ENCODE measurements at places on chromosomes 13 and 19.

DNA sequence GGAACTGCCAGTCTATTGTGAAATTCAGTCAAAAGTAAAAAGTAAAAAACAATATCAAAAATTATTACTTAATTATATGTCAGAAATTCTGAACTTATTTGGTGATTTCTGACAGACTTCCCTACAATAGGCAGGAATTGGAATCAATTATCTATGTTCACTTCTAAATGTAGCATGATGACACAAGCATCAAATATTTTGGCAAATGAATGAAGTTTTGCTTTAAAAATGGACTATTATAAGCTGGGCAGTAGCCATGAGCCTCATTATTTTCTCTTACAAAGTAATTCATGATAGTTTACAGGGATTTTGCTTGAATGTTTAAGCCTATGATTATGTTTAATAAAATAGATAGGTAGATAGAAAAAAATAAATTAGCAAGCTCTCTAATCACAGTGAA lies 582.6 kb downstream of the SLITRK6 start:
- DNase-seq: peak; percentile 4

- no peak for DNase-seq
These were observed 1.4 kb downstream of the FBXO27 start for GRCh38 chr19:39030854-39031367.

DNA sequence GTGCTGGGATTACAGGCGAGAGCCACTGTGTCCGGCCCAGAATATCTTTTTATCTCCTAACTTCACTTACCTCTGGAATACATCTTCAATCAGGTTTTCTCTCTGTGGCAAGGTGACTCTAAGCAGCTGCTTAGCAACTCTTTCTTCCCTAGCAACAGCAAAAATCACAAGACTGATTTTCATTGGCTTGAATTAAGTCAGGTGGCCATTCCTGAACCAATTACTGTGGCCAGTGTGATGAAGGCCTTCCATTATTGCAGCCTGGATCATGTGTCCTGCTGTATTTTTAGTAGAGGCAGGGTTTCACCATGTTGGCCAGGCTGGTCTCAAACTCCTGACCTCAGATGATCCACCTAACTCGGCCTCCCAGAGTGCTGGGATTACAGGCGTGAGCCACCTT lies 9.0 kb upstream of the LTBP4 start:
- peak; percentile 69 for DNase-seq

DNA sequence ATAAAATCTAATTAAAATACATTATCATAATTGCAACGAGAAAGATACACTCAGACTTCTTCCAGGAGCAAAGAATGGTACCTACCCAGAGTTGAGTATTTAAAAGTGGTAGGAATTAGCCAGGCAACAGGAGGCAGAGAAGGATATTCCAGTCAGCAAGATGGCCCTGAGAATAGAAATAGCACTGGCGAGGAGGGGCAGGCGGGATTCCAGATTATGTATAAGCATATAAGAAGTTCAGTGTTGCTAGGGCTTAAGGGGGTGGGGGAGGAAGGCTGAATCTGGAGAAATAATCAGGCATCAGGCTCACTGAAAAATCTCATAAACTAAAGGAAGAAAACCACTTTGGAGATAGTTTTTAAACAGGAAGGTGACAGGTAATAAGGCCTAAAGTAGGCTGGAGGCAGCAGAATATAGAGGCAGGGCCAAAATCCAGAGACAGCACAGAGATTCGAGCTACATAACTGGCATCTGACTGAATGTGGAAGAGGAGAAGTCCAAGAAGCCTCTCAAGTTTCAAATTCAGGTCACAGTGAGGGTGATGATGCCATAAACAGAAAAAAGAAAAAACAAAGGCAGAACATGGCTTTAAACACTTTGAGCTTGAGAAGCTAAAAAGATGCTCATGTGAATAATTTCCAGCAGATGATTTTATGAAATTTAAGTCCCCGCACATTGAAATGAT lies 7.5 kb downstream of the KPNA3 start:
- no peak for DNase-seq

GRCh38 chr19:38361633-38362075 lies 12.7 kb upstream of the PSMD8 start:
- peak; percentile 59 for DNase-seq

GRCh38 chr13:44331446-44331845 lies 42.2 kb upstream of the SERP2 start:
- peak; percentile 49 for DNase-seq

GRCh38 chr13:109227344-109227940 lies 558.9 kb downstream of the IRS2 start:
- no peak for DNase-seq

DNA sequence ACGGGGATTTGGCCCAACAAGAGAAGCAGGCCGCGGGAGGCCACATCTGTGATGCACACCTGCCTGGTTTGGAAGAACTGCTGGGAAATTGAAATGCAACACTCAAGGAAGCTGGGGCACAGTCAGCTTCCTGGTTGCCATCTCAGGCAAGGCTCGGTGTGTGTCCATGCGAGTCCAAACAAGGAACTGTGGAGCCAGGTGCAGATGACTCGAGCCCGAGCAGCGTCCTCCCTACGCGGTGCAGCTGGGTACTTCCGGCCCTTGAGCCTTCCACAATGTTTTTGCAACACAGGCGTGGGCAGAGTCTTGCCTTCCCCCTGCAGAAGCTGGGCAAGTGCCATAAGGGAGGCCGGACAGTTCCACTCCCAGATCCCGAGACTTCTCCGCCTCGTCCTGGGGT lies 94.6 kb downstream of the CRYL1 start:
- DNase-seq: no peak

GRCh38 chr13:107348471-107348870 lies 780.5 kb upstream of the ARGLU1 start:
- DNase-seq: no peak

DNA sequence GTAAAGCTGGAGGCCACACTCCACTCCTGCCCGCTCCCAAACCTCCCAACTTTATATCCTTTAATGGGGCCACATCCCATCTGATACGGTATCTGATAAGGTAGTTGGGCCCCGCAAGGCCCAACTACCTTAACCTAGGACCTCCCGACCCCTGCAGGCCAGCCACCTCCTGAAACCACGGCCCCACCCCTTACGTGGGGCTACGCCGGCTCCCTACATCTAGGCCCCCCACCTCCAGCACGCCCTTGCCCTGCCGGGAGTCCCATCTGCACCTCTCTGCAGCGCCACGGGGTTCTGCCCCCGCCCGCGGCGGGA lies 2.2 kb downstream of the IGFLR1 start:
- DNase-seq: no peak

GRCh38 chr13:113882267-113882630 lies 18.4 kb upstream of the GAS6 start:
- DNase-seq: no peak

DNA sequence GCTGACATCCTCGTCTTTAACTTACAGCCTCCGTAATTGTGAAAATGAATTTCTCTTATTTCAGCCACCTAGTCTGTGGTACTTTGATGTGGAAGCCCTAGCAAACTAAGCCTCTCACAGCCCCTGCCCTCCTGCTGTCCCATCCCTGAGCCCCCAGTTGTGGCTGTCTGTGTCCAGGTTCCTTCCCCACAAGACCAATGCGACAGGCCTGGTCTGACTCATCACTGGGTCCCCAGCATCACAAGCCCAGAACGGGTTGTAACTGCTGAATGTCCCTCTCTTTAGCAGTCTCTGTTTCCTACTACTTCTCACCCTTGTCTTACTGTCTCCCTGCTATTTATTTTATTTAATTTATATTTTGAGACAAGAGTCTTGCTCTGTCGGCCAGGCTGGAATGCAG lies 5.7 kb downstream of the POU2F2 start:
- no peak for DNase-seq

DNA sequence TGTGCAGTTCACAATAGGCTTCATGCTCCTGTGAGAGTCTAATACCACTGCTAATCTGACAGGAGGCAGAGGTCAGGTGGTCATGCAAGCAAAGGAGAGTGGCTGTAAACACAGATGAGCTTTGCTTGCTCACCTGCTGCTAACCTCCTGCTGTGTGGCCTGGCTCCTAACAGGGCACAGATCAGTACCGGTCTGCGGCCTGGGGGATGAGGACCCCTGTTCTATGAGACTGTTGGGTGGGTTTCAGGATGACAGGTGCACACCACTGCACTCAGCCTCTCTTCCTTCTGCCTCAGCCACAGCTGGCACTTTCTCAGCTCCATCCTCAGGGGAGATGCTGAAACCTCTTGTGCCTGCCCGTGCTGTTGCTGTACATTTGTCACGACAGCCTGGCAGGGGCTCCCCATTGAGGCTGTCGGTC lies 9.7 kb downstream of the CLEC4G start:
- DNase-seq: no peak

- no peak for DNase-seq
These were observed 16.1 kb upstream of the SLC46A3 start for GRCh38 chr13:28734906-28735305.

DNA sequence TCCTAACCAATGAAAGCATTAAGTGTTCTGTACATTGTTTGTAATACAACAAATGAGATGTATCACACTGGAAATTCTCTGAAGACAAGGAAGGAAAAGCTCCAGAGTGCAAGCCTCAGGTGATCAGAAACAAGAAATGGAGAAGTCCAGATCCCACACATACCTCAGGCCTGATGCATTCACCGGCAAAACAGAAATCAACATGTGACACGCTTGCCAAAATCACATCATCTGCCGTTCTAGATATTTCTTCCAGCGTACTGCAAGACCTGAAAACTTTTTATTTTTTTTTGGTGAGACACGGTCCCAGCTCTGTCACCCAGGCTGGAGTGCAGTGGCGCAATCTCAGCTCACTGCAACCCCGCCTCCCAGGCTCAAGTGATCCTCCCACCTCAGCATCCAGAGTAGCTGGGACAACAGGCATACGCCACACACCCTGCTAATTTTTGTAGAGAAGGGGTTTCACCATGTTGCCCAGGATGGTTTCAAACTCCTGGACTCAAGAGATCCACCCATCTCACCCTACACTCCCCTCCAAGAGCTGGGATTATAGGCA lies 48.6 kb downstream of the FOXO1 start:
- no peak for DNase-seq

GRCh38 chr19:1307320-1307719 lies 21.6 kb downstream of the EFNA2 start:
- DNase-seq: no peak

DNA sequence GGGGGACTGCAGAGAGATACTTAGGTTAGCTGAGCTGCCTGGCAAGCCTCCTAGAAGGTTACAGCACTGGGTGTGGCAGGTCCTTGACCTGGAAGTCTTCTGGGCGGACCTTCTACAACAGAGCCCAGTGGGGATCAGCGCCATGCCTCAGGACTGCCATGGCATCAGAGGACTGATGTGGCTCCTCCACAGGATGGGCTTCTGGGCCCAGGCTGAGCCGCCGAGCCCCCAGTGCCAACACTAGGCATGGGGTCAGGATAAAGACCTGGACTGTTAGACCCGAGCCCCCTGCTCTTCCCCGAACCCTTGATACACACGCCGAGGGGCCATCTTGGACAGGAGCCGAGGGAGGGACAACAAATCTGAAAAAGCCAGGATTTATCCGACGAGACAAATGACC lies 64.0 kb upstream of the SOX21 start:
- no peak for DNase-seq

- no peak for DNase-seq
These were observed 230.8 kb downstream of the DLEU7 start for GRCh38 chr13:50612717-50613116.

DNA sequence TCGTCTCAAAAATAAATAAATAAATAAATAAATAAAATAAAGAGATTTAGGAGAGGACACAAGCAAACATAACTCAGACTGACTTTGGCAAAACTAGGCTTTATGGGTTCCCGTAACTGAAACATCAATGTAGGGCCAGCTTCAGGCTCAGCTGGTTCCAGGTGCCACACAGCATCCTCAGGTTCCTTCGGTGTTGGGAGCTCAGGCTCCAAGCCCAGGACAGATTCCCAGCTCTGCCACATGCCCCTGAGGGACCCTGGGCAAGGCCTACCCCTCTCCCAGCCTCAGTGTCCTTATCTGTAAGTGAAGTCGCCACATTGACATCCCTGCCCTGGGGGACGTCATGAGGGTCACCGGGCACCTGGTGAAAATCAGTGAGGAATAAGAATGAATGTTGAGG lies 18.7 kb downstream of the MISP start:
- DNase-seq: no peak

DNA sequence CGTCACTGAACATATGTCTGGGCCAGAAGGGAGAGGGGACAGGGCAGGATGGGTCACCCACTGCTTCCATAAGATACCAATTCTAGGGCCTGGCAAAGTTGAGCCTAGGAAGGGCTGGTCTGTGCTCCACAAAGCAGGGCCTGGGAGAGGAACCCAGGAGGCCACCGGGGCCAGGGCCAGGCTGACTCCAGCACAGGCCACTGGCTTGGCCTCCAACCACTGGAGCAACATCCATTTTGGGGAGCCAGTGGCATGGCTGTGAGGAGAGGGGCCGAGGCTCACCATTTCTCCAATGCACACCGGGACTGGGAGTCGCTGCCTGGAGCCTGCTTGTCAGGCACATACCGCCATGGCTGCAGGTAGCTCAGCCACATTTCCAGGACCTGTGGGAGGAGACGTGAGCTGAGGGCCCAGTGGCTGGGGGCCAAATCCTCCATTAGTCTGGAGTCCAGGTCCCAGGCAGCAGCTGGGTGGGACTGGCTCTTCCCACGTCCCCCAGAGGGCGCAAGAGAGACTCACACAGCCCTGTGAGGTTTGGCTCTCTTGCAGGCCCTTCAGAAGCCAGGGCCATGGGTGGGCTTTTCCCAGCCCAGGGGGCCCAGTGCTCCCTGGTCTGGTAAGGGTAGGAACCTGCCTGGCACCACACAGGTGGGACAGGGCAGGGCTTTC lies 27.7 kb downstream of the TUBA3C start:
- DNase-seq: no peak

DNA sequence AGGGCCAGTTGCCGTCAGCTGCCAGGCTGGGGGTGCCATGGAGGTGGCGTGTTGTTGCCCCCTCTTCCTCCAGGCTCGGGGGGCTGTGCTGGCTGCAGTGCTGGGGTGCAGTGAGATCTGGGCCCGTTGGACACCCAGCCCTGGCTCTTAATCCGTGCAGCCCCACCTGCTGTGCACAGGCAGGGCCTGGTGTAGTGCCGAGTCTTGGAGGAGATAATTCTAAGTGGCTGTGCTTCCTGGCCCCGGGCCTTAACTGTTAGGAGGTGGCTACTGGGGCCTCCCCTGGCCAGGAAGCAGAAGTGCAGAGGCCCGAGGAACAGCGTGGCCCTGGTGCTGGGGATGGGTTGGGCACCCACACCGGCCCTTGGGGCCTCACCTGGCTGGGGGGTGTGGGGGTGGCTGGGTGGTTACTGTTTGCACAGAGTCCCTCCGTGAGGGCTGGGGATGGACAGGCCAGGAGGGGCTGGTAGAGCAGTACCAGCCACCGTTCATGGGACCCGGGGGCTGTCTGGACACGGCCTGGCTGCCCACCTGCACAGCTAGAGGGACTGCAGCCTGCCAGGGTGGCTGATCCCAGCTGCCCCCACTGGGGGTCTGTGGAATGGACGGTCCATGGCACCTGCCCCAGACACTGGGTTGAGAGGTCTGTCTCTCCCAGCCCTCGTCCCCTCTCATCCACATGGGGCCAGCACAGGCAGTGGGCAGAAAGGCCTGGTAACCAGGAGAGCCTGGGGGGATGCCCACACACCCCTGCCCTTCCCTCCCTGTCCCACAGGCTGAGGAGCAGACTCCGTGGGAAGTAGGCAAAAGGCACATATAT lies 3.3 kb downstream of the GPX4 start:
- peak; percentile 46 for DNase-seq
